Activated CD8-positive, alpha-beta memory T cell treated with anti-CD3 and anti-CD28 coated beads for 1 hour (primary cell): ENCODE measurements at places on chromosomes 16 and 17.

- DNase-seq = no peak
These were observed 686 bp upstream of the MTSS2 start for GRCh38 chr16:70686376-70687101.

DNA sequence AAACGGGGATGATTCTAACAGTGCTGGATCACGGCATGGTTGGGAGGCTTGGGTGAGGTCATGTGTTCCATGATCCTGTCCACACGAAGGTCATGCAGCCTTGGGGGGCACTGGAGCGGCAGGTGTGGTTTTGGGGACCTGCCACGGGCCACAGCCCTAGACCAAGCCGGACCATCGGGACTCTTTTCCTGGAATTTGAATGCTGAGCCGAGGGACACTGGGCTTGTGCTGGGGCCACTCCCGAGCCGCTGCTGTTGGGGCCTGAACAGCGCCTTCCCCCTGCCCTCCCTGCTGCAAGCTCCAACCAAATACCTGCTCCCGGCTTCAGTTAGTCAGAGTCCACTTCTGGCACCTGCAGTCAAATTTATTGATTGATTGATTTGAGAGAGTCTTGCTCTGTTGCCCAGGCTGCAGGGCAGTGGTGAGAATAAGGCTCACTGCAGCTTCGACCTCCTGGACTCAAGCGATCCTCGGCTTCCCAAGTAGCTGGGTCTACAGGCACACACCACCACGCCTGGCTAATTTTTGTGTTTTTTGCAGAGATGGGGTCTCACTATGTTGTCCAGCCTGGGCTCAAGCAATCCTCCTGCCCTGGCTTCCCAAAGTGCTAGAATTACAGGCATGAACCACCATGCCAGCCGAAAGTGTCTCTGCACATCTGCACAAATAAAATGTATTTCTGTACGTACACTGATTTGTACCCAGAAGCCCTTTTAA is 37.2 kb upstream of the SLC38A10 start:
- DNase-seq = no peak

DNA sequence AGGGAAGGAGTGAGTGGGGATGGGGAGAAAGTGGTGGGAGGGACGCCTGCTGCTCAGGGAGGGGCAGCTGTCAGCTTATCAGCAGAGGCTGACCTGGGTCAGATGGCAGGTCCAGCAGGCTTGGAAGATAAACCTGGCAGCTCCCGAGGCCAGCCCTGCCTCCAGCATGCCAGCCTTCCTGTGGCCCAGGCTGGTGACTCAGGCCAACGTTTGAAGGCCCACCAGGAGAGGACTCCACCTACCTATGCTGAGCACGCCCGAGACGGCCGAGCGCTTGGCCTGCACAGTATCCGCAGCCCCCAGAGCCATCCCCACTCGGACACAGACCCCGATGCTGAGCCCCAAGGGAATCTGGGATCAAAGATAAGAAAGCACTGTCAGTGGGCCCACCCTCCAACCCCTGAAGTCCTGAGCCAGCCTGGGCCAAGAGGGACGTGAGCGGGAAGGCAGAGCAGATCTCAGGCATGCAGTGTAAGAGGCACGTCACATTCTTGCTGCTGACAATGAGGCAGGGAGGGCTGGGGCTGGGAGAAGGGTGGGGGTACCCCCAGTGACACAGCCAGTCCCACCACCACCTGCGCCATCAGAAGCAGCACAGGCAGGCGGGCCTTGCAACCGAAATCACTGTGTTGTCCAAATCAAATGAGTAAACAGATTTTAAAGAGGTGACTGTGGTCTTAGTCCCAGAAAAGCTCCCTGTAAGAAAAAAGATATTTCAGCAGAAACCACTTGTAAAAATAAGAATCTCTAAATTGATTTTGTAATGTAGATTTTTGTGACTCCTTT is 12.4 kb downstream of the SLC47A2 start:
- DNase-seq = no peak

DNA sequence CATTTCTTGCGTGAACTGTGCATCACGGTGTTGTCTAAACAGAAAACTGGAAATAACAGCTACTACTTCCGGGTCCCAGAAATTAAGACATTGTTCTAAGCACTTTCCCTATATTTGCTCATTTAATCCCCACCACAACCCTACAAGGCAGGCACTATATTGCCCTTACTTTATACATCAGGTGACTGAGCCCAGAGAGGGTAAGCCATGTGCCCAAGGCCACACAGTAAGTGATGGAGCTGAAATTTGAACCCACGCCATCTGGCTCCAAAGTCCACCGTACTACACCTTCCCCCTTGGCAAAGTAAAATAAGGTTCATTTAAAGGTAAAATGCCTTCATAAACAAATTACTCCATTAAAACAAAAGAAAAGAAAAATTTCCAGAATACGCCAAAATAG is 33.2 kb downstream of the COTL1 start:
- no peak for DNase-seq

DNA sequence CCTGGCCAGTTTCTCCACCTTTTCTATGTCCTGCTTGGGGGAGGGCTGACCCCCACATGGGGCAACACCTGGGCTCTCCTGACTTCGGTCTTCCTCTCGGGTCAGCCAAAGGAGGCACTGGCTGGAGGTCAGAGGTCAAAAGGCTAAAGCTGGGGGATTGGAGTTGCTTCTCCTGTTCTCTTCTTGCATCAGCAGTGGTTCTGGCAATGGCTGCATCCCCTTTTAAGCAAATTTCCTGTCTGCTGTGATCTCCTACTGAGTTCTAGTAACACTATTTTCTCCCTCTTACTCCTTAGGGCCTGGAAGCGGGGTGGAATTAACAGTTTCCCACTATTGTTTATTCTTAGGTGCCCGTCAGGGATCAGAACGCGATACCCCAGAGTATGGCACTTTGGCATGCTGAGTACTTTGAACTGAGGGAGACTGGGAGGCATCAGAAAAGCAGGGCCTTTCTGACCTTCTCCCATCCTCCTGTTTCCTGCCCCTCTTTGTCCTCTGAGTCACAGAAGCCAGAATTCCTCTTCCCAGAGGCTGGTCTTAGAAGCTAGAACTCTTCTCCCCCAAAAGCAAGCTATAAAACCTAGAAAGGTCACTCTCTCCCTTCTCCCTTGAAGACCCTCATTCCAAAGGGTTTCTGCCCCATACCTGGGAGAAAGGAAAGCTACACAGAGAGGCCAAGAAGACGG is 268.2 kb downstream of the STX8 start:
- no peak for DNase-seq

GRCh38 chr16:20871258-20871657 is 28.9 kb downstream of the DCUN1D3 start:
- DNase-seq = no peak

GRCh38 chr17:65293584-65294180 is 156.5 kb downstream of the RGS9 start:
- DNase-seq = no peak

DNA sequence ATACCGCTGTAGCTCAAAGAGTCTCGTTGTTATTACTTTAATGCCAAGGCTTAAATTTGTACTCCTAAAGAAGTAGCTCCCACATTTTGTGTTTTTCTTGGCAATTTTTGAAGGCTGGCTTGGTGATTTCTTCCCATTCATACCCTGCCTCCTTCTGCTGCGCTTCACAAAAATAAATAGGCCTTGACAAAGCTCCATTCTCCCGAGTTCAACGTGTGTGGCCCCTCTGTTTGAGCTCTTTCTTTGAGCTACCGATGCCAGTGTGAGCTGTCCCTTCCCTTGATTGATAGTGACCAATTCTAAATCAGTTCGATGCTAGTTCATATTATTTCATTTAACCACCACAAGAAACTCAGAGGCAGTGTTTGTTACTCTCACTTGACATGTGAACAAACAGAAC is 96.8 kb downstream of the MAP2K6 start:
- DNase-seq = no peak

GRCh38 chr16:11563493-11564040 is 23.2 kb downstream of the LITAF start:
- DNase-seq = no peak

DNA sequence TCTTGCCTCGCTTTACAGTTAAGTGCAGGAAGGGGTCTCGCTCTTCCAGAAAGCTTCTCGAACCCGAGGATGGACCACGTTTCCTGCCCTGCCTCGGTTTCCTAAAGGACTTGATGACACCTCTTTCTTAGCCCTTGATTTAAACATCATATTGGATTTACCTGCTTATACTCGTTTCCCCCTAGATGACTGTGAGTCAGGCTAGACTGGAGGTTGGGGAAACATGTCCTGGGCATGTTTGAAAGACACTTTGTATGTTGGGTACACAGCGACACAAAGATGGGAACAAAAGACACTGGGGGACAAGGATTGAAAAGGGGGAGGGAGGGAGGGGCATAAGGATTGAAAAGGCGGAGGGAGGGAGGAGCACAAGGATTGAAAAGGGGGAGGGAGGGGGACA is 30.0 kb downstream of the SDK2 start:
- no peak for DNase-seq

DNA sequence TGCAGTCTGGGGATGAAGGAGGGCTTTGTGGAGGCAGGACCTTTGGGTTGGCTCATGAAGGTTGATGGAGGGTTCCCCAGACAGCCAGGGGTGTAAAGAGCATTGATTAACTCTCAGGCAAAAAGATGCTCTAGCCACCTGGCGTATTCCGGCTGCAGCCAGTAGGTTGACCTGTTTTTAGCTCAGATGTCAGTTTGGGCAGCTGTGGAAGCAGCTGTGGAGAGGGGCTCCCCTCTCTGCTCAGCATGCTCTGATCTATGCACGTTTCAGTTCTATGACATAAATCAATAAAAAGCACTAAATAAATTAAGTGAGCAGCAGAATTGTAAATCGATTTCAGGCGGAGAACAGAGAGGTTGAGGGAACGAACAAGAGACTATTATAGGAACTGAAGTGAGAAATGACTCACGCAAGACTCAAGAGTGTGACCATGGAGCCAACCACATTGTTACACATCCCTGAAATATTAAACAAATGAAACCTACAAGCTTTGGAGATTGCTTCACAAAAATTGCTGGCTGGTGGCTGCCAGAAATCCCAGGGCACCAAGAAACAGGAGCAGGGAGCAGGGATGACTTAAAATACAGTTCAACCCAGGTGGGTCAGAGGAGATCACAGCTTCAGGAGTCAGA is 111.9 kb downstream of the GSG1L start:
- no peak for DNase-seq

DNA sequence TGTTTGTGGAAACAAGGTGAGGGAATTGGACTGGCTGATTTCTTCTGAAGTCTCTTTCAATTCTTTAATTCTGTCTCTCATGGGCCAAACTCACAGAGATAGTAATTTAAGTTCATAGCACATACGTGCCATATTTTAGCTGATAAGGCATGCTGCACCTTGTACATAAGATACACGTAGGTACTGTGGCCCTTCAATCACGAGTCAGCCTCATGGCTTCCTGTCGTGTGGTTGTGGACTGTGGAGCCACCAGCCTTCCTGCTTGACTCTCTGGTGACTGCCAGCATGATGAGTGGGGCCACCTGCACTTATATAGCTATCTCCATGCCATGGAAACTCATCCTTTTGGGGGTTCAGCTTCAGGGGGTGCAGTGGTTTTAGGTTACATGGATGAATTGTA is 25.1 kb downstream of the KSR1 start:
- no peak for DNase-seq

DNA sequence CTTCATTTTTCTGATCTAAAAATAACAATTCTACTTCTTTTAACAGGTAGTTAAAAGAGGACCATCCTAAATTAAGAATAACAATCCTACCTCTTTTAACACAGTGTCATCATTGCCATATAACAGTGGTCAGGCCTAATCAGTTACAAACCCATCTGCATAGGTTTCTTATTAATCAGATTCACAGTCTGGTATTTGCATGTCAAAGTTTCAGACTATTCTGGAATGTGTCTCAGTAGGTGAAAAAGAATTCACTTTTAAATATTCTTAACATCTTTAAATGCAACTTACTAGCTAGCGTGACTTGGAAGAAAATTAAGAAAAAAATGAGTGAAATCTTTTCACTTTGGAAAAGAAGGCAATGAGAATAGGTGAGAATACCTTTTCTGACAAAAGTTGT is 6.8 kb upstream of the KRT12 start:
- DNase-seq = no peak

GRCh38 chr17:261635-262034 is 80.2 kb upstream of the DOC2B start:
- no peak for DNase-seq

- DNase-seq = no peak
These were observed 653 bp downstream of the SRRM2 start for GRCh38 chr16:2752850-2753732.
